ENCODE measurements at places on chromosomes 1 and 21.

DNA sequence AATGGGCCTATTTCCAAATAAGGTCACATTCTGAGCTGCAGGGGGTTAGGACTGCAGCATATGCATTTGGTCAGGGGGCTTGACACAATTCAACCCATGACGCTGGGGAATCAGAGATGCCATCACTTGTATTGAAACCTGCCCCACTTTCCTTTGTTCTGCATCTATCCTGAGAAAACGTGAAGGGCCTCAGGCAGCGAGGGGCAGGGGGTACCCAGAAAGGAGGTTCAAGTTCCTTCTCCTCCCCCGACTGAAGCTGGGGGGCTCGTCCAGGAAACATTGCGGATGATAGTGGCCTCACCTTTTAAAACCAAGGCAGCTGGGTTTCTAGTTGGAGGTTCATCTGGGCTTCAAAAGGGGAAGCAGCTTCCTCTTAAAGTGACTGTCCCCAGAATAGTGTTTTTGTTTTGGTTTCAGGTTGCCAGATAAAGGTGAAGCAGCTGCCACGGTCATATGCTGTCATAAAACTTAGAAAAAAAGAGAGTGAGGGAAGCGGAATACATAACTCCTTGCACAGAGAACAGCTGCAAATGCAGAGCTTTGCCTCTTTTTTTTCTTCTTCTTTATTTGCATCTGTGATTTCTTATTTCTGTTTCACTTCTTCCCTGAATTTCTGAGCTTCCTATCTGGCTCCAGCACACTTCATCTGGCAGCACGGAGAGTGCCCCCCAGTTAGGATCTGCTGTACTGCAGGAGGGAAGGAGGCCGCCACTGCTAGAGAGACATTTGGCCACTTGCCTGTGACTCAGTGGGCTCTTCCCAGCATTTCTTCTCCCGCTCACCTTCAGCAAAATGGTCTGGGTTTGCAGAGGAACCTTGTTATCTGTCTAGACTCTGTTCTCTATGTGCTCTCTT is 142.0 kb downstream of the AJAP1 start:
- no peak for DNase-seq

DNA sequence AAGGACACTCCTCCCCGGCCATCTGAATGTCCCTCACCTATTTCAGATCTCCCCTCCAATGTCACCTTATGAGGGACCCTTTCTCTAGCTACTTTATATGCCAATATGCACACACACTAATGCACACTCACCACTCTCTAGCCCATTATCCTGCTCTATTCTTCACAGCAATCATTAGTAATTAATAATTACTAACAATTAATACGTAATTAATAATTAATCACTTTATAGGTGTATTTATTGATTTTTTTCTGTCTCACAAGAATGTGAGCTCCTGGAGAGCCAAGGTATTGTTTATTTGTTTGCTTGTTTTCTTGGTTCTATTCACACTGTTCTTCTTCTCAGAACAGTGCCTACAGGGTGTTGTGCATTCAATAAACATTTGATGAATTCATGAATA is 385.2 kb upstream of the DUSP10 start:
- DNase-seq: no peak

DNA sequence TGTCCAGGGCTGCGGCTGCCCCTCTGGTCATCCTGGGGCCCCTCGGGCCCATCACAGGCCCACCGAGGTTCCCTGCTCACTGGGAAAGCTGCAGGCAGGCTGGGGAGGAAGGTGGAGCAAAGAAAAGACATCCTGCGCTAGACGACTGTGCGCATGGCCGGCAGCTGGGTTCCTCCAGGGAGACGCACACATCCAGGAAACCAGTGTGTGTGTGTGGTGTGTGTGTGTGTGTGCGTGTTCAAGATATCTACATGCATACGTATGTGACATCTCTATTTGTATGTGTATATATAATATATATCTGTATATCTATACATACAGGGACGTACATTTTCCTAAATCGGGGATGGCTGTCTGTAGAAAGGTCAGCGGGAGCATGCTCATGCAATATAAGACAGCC is 63.7 kb downstream of the ACOT7 start:
- DNase-seq: no peak

GRCh38 chr1:113488576-113489177 is 98.4 kb downstream of the MAGI3 start:
- no peak for DNase-seq

DNA sequence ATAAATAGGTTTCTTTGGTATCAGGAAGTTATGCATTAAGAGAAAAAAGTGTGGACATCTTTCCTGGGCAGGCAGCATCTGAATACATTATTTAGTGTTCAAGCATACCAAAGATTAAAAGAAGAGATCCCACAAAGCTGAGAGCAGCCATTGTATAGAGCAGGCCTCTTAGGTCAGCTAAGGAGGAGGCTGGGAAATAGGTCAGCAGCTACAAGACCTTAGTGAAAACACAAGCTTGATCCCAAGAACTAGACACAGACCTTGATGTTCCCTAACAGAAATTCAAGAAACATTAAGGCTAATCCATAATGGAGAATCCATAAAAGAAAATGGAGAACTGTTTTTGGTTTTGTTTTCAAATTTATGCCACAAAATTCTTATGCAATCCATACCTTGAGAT is 135.3 kb upstream of the DPT start:
- no peak for DNase-seq

DNA sequence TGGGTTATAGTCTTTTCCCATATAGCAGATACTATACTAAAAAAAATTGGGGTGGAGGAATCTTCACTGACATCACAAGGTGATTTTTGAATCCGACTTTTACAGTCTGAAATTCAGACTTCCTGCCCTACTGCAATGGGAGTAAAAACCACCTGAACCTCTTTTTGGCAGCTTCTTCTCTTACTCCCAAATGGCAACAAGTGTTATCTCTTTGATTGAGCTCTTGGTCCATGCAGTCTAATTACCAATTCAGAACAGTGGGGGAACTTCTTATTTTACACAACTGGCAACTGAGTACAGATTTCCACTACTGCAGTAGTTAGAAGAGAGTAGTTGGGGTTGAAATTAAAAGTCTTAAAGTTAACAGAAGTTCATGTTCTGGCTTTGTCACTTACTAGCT is 62.3 kb downstream of the MACF1 start:
- DNase-seq: no peak

- DNase-seq: no peak
Observed at GRCh38 chr1:5428351-5428750, 563.9 kb downstream of the NPHP4 start.

DNA sequence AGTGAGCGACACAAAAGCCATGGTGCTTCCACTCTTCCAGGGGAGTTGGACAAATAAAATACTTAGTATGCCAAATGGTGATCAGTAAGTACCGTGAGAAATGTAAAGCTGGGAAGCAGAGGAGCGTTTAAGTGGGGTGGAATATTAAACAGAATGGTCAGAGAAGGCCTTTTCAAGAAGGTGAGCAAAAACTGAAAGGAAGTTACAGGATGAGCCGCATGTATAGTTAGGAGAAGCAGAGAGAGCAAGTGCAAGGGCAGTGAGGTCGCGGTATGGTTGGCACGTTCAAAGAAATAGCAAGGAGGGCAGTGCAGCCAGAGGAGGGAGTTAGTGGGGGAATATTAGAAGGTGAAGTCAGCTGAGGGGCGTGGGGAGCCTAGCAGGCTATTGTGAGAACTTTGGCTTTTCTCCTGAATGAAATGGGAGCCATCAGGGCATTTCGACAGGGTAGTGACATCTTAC is 748 bp upstream of the ATP6V0B start:
- DNase-seq: no peak

DNA sequence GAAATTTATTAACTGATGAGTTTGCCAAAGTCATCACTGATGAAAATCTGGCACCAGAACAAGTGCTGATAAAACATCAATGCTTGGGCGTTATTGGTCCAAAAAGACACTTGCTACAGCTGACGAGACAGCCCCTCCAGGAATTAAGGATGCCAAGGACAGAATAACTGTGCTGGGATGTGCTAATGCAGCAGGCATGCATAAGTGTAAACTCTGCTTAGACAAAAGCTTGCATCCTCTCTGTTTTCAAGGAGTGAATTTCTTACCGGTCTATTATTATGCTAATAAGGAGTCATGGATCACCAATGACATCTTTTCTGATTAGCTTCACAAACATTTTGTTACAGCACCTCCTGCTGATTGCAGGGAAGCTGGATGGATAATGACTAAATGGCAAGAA is 402.0 kb downstream of the LTN1 start:
- no peak for DNase-seq

DNA sequence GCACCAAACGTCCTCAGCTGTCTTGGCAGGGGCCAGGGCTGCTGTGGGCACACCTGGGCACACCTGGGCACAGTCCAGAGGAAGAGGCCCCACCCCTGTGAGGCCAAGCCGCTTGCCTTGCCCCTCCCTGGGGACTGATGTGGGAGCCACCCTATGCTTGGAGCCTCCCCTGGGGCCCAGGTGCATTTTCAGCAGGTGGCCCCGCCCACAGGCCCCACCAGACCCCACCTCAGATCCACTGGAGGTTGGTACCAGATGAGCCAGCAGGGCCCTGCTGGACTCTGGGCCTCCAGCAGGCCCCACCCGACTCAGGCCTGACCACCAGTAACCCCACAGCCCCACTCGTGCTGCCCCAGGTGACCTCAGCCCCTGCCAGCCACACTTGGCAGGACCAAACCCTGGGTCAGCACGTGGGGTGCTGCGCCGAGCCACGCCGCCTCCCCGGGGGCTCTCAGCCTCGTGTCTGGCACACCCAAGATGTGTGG is 8.8 kb downstream of the SLC19A1 start:
- no peak for DNase-seq

DNA sequence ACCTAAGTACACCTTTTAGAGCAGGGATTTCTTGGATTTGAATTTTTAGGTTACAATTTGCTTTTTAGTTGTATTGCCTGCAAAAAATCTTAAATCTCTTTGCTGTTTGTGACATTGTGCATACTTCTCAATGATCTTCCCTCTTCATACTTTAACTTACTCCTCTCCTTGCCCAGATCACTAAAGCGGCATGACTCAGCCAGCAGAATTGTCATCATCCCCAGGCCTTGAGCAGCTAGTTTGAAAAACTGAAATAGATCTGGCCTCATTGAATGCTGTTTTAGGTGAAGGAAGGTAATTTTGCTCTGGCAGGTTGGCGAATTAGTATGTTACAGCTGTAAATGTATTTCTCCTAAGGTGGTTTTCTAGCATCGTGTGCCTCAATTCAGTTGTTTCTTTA is 145.9 kb downstream of the RYR2 start:
- no peak for DNase-seq
